Peyer's patch (tissue), 4 donors: ENCODE measurements at places on chromosomes 2 and 18. TPM values are rescaled to one million over a fixed set of nuclear protein-coding genes. Genes with fewer than 3 reads are reported as not detected.

- no peaks in the 10 kb centered on the region for H3K4me1 ChIP-seq
- DNase-seq: no peak
- H3K4me3 ChIP-seq: no peak overlapping the region
- no peak overlapping the region for H3K27ac ChIP-seq
- no peaks in the 10 kb centered on the region for H3K27me3 ChIP-seq
- no peaks in the 10 kb centered on the region for H3K36me3 ChIP-seq
Measured at GRCh38 chr18:67290421-67290820, 226.1 kb downstream of the DSEL start.

DNA sequence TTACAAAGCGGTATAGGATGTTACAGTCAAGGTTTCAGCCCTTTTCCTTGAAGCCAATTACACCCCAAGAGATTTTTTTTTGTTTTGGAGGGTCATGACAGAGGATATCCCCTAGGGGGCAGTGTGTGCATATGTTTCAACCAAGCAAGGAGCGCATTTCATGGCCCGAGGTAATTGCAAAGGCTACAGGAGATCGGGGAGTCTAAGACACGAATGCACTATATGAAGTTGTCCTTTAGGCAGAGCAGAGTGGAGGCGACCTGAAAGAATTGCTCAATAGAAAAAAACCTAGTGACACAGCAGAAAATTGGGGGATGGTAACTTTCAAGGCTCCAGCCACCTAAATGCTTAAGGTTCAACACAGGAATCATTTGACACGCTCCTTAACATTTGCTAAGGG is 219.8 kb upstream of the PARD3B start:
- no peak overlapping the region for H3K27ac ChIP-seq
- DNase-seq: no peak
- no peaks in the 10 kb centered on the region for H3K27me3 ChIP-seq
- no peak overlapping the region for H3K4me3 ChIP-seq
- no peaks in the 10 kb centered on the region for H3K4me1 ChIP-seq

DNA sequence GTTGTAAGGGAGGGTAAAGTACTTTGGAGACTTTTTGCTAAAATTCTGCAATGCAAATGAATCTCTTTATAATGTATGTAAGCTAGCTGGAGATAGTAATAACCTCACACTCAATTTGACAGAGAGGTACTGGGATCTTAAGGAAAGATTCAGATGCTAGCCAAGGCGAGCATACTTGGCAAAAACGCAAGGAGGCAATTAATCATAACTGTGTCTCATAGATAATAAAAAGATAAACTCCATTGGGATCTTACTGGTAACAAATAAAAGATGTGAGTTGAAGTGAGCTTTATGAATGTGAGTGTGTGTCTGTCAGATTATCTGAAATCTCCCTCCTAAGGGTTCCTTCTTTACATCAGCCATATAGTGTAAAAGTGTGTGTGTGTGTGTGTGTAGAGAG is 533.0 kb downstream of the TMX3 start:
- H3K27ac ChIP-seq: no peak overlapping the region
- no peaks in the 10 kb centered on the region for H3K4me1 ChIP-seq
- no peaks in the 10 kb centered on the region for H3K27me3 ChIP-seq

Gene PROKR1
- not detected for total RNA-seq

- no peak for DNase-seq
- no peak overlapping the region for H3K4me3 ChIP-seq
- H3K27ac ChIP-seq: no peak overlapping the region
- no peaks in the 10 kb centered on the region for H3K27me3 ChIP-seq
- no peaks in the 10 kb centered on the region for H3K36me3 ChIP-seq
Measured at GRCh38 chr18:7755753-7756475, 188.8 kb downstream of the PTPRM start.

DNA sequence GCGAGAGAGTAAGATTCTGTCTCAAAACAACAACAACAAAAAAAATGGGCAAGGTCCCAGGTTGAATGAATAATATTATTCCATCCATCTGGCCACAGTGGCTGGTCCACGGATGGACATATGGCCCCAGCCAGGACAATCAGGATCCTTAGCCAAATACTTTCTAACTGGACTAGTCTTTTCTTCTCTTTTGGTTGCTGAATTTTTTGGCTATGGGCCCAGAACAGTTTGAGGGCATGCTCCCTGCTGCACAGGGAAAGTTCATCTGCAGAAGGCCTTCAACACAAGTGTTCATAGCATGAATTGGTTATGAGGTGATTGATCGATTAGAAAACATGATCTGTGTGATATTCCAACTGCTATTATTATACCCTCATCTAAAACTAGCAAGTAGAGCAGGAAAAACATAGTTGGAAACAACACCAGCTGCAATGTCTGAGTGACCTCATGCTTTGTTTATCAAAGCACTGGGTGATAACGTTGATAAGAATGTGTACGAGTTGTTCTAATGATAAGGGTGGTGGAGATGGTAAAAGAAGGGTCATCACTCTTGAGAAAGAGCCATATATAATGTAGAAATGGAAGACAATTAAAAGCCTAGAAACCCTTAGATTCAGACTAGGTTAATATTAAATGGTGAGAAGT is 47.8 kb upstream of the RNF103 start:
- H3K4me3 ChIP-seq: no peak overlapping the region
- H3K36me3 ChIP-seq: no peaks in the 10 kb centered on the region
- peaks cover 3% of the 10 kb centered on the region for H3K4me1 ChIP-seq
- no peak for DNase-seq

DNA sequence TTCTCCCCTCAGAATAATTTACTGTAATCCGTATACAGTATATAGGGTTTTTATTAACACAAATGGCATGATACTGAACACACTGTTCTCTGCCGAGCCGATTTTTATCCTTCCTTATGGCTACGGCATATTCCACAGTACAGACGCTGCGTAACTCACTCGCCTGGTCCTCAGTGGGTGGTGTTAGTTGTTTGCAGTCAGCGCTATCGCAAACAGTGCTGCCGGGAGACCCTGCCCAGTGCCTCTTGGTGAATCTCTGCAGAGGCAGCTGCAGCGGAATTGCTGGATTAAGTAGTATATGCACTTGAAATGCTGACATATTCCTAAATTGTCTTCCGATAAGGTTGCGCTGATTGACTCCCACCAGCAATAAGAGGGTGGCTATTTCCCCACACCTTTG is 73.9 kb downstream of the MARCO start:
- H3K4me3 ChIP-seq: no peak overlapping the region
- no peak overlapping the region for H3K27ac ChIP-seq
- H3K27me3 ChIP-seq: no peaks in the 10 kb centered on the region

DNA sequence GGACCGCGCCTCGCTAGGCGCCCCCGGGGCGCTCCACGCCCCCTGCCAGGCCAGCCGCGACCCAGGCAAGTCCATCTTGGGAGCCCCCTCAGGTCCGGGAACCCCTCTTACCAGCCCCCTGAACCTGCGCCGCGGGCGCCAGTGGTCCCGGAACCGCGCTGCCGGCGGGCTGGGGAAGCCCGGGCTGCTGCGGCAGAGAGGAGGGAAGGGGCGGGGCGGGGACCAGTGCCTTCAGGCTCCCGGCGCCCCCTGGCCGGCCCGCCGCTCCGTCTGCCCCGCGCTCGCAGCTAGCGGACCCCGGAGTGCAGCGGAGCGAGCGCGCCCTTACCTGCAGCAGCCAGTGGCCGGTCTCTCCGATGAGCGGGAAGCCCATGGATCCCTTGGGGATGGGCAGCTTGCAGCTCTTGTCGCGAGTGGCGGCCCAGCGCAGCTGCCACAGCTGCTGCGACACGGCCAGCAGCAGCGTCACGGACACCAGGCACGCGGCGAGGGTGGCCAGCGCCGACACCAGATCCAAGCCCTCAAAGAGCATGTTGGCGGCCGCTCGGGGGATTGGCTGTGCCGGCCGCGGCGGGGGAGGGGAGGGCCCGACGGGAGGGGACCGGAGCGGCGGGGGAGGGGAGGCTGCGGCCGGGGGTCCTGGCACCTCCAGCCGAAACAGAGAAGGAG is at the start of gene CYP26B1:
CYP26B1 (minus strand) TSS at position 560 of the 669 bp plus-strand sequence; CDS start at position 532, 28 bp downstream.
- H3K27ac ChIP-seq: no peak within 1 kb of the TSS
- H3K4me3 ChIP-seq: peak within 1 kb of the TSS; percentile 53
- peaks cover 35% of the 10 kb centered on the region for H3K4me1 ChIP-seq
- H3K27me3 ChIP-seq: no peaks in the 10 kb centered on the region

Gene TRIM43
- total RNA-seq: not detected

DNA sequence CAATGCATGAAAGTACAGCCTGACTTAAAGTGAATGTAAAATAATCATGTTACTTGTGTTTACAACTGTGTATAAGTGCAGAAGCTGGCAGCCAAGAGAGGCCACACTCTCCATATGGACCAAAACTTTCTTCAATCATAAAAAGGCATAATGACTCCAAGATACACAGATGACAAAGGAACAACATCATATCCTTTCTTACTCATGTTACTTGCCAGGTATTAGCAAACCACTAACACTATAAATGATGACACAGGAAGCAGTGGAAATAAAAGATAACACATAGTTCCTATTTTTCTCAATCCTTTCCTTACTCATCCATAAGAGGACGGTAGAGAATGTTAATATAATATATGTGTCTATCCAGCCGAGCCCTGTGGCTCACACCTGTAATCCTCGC is 400.0 kb upstream of the CDH2 start:
- H3K36me3 ChIP-seq: no peaks in the 10 kb centered on the region
- no peaks in the 10 kb centered on the region for H3K4me1 ChIP-seq
- DNase-seq: no peak
- no peak overlapping the region for H3K27ac ChIP-seq

DNA sequence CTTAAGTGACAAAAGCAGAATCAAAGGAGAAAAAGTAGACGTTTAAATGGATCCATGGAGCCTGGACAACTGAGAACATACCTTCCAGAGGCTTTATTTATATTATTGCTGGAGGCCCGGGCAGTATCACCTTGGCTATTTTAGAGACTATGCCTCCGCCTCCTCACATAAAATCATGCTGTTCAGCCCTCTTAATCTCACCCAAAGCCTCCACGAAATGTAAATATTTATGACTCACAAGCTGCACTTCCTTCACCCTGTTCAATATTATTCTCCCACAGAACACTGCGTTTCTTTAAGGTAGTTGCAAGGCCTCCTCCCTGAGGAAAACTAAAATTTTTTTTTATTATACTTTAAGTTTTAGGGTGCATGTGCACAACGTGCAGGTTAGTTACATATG is 478.6 kb upstream of the ACVR2A start:
- H3K4me3 ChIP-seq: no peak overlapping the region
- H3K27ac ChIP-seq: no peak overlapping the region
- no peaks in the 10 kb centered on the region for H3K4me1 ChIP-seq

DNA sequence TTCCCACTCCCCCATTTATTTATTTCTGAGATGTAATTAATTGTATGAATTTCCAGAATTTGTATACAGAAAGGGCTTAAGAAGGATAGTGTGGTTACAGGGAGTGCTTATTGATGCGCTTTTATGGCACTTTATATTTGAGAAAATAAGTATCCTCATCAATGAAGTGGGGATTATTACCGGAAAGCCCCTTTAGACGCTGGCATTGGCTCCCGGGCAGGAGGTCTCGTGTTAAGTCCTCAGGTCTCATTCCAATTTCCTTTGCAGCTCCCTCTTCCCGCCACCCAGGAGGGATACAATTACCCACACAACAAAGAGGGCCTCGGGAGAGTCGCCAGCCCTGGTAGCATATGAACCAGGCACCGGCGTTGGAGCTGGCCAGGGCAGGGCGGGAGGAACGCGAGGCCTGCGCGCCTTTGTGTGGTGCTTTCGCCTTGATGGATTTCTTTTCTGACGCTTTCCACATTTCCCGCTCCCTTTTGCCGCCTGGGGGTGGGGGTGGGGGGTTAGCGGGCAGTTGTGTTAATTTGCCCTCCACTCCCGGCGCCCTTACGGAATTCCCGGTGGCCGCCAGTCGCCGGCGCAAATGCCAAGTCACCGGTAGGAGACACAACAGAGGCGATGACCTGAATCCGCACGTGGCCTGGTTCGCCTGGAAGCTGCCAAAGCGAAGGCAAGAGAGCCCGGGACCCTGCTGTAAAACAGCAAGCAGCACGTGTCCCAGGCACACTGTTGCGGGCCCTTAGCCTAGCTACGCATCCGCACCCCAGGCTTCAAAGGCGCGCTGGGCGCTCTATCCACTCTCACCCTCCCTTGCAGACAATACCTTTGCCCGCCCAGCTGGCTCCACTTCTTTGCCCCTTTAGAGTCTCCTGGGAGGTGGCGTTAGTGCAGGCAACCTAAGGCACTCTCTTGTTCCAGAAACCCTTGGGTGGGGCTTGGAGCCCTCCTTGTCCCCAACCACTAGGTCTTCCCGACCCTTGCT is 3.3 kb downstream of the GAD1 start:
- peaks cover 13% of the 10 kb centered on the region for H3K4me1 ChIP-seq
- peak overlapping the region; percentile 7 for H3K4me3 ChIP-seq
- no peak overlapping the region for H3K27ac ChIP-seq
- H3K36me3 ChIP-seq: no peaks in the 10 kb centered on the region
- DNase-seq: no peak
- no peaks in the 10 kb centered on the region for H3K27me3 ChIP-seq

- no peak overlapping the region for H3K4me3 ChIP-seq
- DNase-seq: no peak
- no peaks in the 10 kb centered on the region for H3K36me3 ChIP-seq
Measured at GRCh38 chr2:101860157-101860556, 131.6 kb upstream of the IL1R2 start.

Gene COBLL1
- 45.8 TPM for total RNA-seq

DNA sequence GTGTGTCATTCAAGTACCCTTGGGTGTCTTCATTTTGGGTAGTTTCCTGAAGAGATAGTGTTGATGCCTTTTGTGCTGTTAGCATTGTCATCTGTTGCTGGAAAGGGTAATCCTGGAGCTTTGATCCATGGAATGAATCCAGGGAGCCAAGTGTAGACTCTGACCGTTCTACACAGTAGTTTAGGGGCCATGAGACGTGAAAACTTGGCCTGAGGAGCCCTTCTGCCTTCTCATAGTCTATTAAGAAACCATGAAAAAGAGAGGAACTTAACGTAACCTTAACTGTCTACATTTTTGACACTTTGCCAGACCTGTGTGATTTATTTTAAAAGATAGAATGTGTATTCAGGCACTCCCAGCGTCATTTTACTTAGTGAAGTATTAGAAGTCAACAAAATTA is 194.0 kb downstream of the BABAM2 start:
- no peaks in the 10 kb centered on the region for H3K4me1 ChIP-seq
- no peak for DNase-seq
- no peak overlapping the region for H3K27ac ChIP-seq
- H3K4me3 ChIP-seq: no peak overlapping the region
- H3K27me3 ChIP-seq: no peaks in the 10 kb centered on the region

Gene ST3GAL5
- 20.2 TPM for total RNA-seq

Gene RTP5
- not detected for total RNA-seq

- H3K36me3 ChIP-seq: no peaks in the 10 kb centered on the region
- DNase-seq: no peak
- H3K4me3 ChIP-seq: no peak overlapping the region
- H3K4me1 ChIP-seq: no peaks in the 10 kb centered on the region
Measured at GRCh38 chr2:195498176-195498575, 158.8 kb upstream of the SLC39A10 start.

Gene ALMS1
- 52.8 TPM for total RNA-seq

- no peak overlapping the region for H3K27ac ChIP-seq
- DNase-seq: no peak
- peaks cover 12% of the 10 kb centered on the region for H3K4me1 ChIP-seq
- no peaks in the 10 kb centered on the region for H3K27me3 ChIP-seq
Measured at GRCh38 chr2:127623388-127624319, 22.3 kb upstream of the GPR17 start.

- H3K27ac ChIP-seq: no peak overlapping the region
- H3K4me1 ChIP-seq: peaks cover 15% of the 10 kb centered on the region
- no peak for DNase-seq
- no peaks in the 10 kb centered on the region for H3K36me3 ChIP-seq
- H3K27me3 ChIP-seq: no peaks in the 10 kb centered on the region
Measured at GRCh38 chr18:49001587-49001986, 50.8 kb upstream of the SMAD7 start.
